Adrenal gland (tissue), 19 donors: ENCODE measurements at places on chromosomes 2 and 18.

- no peak for DNase-seq
These were observed 61.2 kb upstream of the CUL3 start for GRCh38 chr2:224646242-224646846.

- DNase-seq = no peak
These were observed 31.1 kb upstream of the INO80C start for GRCh38 chr18:35528749-35529274.

DNA sequence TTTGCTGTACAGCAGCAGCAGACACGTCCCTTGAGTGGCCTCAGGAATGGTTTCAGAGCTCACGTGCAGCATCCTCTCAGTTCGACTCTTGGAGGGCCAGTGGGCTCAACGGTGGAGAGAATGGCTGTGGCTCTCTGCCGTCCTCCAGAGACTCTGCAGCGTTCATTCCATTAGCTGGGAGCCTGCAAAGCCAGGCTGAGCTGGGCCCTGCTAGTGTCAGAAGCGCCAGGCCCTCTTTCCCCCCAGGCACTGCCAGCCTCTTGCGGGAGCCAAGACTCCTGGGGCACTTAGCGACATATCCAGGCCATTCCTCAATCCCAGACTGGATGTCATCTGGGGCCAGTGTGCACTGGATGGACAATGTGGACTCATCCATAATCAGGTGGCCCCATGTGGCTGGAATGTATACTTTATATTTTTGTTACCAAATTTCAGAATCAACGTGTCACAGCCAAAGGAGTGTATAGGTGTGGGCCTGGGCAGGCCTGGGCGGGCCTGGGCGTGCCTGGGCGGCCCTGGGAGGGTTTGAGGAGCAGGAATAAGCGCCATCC, 125.1 kb upstream of the EPAS1 start:
- DNase-seq = no peak

GRCh38 chr2:216792222-216793021, 67.4 kb downstream of the TNP1 start:
- no peak for DNase-seq

GRCh38 chr18:45056926-45057325, 376.2 kb downstream of the SETBP1 start:
- DNase-seq = no peak

- no peak for DNase-seq
These were observed 97.5 kb downstream of the ATP9B start for GRCh38 chr18:79166702-79167101.

- DNase-seq = no peak
These were observed 64.0 kb downstream of the NGEF start for GRCh38 chr2:232949016-232949415.

GRCh38 chr2:53631313-53632125, 136.1 kb upstream of the CHAC2 start:
- DNase-seq = no peak

- no peak for DNase-seq
These were observed 180.0 kb upstream of the MMADHC start for GRCh38 chr2:149767516-149767974.

DNA sequence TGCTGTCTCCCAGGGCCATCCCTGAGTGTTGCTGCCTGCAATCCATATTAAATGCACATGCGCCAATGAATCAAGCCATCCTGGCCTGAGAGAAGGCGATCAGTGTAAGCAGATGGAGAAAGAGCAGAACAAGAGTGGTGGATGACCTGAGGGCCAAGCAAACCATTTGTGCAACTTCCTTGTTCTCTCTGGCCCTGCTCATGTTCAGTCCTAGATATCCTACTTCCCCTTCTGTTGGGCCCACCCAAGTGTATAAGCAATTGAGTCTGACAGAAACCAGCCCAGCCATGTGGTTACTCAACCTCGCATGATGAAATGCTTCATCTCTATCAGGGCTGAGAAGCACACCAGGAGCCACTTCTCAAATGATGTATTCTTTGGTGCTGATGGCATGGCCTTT, 383.1 kb upstream of the ID2 start:
- peak; percentile 47 for DNase-seq

- no peak for DNase-seq
These were observed 95.0 kb downstream of the TNFRSF11A start for GRCh38 chr18:62420151-62420512.

- no peak for DNase-seq
These were observed 248.5 kb downstream of the RNF144A start for GRCh38 chr2:7165736-7166135.

DNA sequence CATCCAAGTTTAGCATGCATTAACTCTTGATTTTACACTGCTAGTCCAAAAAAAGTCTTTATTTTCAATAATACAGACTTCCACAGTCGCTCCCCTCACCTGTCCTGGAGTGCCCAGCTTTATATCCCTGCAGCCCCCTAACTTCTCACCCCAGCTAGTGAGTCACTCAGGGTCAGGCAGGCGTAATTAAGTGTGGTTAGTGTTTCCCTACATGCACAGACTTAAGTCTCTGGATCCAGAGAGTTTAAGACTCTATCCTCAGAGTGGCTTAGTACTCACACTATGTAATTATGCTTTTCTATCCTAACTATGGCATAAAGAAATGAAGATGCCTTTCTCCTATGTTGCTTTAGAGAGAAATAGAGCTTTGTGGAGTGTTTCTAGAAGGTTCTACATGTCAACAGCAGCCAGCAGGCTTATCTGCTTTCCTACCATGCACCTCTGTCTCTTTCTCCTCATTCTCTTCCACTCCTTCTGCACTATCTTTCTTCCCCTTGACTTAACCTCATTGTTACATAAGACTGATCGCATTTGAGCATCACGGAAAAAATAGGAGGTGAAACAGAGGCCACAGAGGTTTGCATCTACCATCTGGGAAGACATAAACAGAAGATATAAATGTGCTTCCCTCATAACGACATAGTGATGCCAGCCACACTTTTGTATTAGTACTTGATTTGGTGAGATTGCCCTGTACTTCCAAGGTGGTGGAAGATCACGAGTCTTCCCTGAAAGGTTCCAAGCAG, 34.4 kb upstream of the PMAIP1 start:
- no peak for DNase-seq

DNA sequence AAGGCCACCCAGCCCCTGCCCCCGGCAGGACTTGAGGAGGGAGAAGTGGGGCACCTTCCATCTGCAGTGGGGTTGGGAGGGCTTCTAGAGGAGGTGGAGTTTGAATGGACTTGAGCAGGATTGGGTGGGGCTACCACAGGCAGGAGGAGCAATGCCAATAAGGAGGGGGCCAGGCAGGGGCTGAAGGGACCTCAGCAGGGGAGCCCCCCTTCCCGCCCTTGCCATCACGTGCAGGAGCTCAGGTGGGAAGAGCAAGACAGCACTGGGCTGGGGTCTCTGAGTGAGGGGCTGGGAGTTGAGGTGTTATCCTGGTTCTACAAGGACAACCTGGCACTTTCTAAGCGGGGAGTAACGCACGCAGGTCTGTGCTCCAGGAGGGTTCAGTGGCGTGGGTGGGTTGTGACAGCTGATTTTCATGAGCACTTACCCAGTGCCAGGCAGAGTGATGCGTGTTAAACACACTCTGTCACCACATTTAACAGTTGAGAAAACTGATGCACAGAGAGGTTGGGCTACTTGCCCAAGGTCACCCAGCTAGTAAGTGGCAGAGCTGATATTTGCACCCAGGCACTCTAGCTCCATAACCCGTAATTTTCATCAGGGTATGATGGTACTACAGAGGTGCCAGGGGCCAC, 4.8 kb downstream of the CHRND start:
- no peak for DNase-seq

- DNase-seq = no peak
These were observed 75.2 kb downstream of the SOWAHC start for GRCh38 chr2:109689182-109689930.

GRCh38 chr2:176163672-176164056, 6.6 kb downstream of the HOXD3 start:
- no peak for DNase-seq

- DNase-seq = no peak
These were observed 373.9 kb upstream of the MC4R start for GRCh38 chr18:60746491-60746890.
